ENCODE measurements at places on chromosomes 4 and X. TPM values are rescaled to one million over a fixed set of nuclear protein-coding genes. Genes with fewer than 3 reads are reported as not detected.

GNPDA2 gene
- 13.1 TPM for total RNA-seq

WNK3 gene
- not detected for total RNA-seq

MED12 gene
- 14.3 TPM for total RNA-seq

QDPR gene
- 46.7 TPM for total RNA-seq

FAM184B gene
- total RNA-seq: 0.07 TPM

TLR6 gene
- 2.8 TPM for total RNA-seq

STS gene
- total RNA-seq: 2.2 TPM

CSAG1 gene
- 0.46 TPM for total RNA-seq

CABS1 gene
- total RNA-seq: not detected

NXF2B gene
- not detected for total RNA-seq

CCDC149 gene
- total RNA-seq: 2.1 TPM

C4orf50 gene
- total RNA-seq: not detected

SPRY1 gene
- total RNA-seq: 2.8 TPM

All from A549 treated with ZK216348 at 1 μM for 4 hours (cell line).